ENCODE measurements at places on chromosomes 1 and 21.

- no peak for DNase-seq
Observed at GRCh38 chr1:23902321-23903278, 10.6 kb downstream of the CNR2 start.

GRCh38 chr1:93670141-93670540, 11.5 kb downstream of the BCAR3 start:
- DNase-seq = no peak

DNA sequence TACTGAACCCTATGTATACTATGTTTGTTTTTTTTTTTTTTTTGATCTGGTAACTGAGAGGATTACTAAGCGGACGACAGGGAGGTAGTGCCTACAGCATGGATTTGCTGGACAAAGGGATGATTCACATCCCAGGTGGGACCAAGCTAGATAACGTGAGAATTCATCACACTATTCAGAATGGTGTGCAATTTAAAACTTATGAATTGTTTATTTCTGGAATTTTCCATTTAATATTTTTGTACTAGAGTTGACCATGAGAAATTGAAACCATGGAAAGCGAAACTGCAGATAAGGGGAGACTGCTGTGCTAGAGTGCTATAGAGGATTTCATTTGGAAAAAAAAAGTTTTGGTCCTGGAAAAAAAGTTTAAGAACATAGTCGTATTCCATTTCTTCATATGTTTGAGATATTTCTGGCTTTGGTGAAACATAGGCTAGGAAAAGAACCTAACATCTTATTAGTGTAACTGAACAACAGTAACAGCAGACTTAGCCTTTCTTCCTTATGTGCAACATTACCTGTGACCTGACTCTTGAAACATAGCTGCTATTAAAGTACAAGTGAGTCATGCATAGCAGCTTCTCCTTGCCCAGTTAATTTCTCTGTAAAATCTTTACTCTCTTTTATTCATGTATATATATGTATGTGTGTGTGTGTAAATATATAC, 202.5 kb downstream of the FGGY start:
- DNase-seq = peak; percentile 30

- no peak for DNase-seq
Observed at GRCh38 chr1:185727726-185728125, 6.5 kb upstream of the HMCN1 start.

GRCh38 chr1:54398963-54399528, 7.1 kb downstream of the SSBP3 start:
- no peak for DNase-seq

DNA sequence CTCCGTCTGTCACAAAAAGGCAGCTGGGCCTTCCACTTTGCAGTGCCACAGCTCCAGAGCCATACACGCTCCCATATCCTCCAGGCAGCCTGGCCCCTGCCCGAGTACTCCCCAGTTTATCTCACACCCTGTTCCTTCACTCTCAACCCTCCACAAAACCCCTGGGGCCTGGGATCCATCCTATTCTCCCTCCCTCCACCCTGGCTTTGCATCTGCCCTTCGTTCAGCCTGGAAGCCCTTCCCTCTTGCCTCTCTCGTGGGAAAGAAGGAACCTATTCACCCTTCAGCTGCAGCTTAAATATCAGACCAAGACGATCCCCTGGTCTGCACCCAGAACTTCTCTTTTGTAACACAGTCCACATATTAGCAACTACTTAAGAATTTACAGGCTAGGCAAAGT, 56.7 kb downstream of the CAMK2N1 start:
- no peak for DNase-seq

DNA sequence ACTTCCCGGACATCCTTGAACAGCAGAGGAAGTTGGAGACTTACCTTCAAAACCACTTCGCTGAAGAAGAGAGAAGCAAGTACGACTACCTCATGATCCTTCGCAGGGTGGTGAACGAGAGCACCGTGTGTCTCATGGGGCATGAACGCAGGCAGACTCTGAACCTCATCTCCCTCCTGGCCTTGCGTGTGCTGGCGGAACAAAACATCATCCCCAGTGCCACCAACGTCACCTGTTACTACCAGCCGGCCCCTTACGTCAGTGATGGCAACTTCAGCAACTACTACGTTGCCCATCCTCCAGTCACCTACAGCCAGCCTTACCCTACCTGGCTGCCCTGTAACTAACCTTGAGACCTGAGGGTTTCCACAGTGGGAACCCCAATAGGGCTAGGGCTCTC, 17.9 kb downstream of the TENT5C start:
- no peak for DNase-seq

DNA sequence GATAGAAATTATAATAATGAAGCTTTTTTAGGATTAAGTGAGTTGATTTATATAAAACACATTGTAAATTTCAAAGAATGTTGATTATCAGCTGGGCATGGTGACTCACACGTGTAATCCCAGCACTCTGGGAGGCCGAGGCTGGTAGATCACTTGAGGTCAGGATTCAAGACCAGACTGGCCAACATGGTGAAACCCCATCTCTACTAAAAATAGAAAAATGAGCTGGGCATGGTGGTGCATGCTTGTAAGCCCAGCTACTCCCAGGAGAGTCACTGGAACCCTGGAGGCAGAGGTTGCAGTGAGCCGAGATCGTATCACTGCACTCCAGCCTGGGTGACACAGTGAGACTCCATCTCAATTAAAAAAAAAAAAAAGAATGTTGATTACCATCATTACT, 18.4 kb downstream of the ADAMTS1 start:
- DNase-seq = no peak

DNA sequence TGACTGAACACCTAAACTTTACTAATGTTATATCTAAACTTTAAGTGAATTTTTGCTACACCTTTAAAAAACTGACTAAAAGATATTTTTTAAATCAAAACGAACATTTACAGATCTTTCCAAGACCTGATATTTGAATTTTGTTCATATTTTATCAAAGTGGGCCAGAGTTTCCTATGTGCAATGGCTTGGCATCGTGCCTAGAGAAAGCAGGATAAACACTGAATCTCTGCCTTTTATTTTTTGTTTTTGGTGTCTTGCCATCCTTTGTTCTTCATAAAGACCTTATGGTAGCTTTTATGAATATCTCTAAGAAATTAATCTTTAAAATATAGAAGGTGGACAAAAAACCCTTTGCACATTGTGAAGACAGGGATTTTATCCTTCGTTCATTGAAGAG, 25.8 kb upstream of the VPS26C start:
- DNase-seq = no peak

DNA sequence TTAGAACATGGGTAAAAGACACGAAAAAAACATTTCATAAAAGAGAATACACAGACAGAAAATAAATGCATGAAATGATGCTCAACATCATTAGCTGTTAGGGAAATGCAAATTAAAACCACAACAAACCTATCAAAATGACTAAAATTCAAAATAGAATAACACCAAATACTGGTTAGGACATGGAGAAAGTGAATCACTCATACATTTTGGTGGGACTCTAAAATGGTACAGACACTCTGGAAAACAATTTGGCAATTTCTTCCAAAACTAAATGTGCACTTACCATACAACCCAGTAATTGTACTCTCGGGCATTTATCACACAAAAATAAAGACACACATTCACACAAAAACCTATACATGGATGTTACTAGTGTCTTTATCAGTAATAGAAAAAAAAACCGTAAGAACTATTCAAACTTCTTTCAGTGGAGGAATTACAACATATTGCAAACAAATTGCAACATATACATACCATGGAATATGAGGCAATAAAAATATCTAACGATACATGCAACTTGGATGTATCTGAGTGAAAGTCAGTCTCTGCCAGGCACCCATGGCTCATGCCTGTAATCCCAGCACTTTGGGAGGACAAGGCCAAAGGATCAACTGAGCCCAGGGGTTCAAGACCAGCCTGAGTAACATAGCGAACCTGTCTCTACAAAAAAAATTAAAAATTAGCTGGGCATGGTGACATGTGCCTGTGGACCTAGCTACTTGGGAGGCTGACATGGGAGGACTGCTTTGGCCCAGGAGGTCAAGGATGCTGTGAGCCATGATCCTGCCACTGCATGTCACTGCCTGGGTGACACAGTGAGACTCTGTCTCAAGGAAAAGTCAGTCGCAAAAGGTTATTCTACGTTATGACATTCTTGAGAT, 19.6 kb downstream of the HSF2BP start:
- no peak for DNase-seq

- DNase-seq = peak; percentile 13
Observed at GRCh38 chr1:68057564-68057963, 7.1 kb upstream of the DIRAS3 start.

All from trophoblast cell (in vitro differentiated cells and primary cell).